Testis (tissue), 5 donors: ENCODE measurements at places on chromosomes 1 and 21.

DNA sequence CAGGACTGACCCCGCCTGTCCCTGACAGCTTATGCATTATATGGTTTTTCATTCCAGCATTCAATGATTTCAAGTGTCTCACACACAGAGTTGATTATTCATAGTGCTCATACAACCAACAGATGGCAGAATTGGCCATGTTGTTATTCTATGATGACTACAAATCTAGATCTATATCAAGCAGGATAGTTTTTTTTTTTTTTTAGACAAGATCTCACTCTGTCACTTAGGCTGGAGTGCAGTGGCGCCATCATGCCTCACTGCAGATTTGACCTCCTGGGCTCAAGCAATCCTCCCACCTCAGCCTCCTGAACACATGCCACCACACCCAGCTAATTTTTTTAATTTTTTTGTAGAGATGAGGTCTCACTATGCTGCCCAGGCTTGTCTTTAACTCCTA, 40.1 kb upstream of the LRRC8D start:
- DNase-seq: no peak

DNA sequence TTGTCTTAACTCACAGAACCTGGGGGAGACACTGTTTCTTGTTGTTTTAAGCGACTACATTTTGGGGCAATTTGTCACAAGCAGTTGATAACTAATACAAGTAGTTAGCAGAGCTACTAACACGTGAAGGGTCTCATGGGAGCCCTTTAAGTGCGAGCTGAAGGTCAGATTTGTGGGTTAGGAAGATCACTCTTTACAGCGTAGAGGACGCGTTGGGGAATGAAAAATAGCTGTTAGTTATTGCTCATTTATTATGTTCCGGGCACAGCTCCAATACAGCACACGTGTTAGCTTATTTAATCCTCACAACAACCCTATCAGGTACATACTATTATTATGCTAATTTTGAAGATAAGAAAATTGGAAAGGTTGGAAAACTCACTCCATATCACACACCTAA, 95.9 kb downstream of the ACTL8 start:
- no peak for DNase-seq

DNA sequence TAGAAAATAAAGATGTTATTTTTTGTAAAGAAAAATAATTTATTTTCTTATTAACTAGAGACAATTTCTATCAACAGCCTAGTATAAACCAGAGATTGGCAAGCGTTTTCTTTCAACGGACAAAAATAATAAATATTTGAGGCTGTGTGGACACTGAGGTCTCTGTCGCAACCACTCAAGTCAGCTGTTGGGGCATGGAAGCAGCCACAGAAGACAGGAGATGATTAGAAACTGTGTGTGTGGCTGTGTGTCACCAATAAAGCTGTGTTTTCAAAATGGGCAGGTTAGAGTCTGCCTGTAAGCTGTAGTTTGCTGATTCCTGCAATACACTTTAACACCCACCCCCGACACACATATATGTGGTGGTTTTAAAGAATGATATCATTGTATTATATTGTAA, 200.6 kb upstream of the HMCN1 start:
- no peak for DNase-seq

DNA sequence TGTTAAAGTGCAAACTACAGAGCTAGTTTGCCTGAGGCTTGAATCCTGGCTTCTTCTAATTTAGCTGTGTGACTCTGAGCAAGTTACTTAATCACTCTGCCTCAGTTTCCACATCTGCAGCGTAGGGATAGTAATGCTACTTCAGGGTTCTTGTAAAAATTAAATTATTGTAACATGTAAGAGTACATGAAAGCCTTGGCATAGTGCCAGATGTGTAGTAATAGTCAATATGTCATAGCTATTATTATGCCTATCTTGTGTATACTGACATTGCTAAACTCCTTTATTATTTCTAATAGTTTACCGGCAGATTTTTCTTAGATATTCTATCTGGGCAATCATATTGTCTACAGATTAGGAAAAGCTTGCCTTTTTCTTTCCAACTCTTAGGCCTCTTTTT, 6.8 kb upstream of the TADA1 start:
- DNase-seq: no peak

- no peak for DNase-seq
These were observed 1217.8 kb upstream of the ADGRL2 start for GRCh38 chr1:80582980-80583379.
